Stimulated activated naive CD4-positive, alpha-beta T cell (primary cell): ENCODE measurements at places on chromosomes 12 and 14.

DNA sequence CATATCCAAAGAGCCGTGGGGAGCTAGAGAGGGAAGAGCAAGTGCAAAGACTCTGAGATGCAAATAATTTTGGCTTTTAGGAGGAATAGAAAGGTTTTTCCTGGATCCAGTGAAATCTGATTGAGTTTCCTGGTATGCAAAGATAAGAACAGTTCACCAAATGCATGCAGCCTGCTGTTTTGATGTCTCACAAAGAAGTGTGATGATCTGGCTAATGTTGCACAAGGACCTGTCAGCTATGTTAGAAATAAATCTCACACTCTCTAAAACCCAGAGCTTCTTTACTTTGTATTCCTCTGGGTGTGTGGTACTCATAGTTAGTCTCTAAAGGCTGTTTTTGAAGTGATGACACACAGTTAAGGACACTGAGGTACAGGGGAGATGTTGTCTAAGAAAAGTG lies 321.4 kb downstream of the AACS start:
- no peak for DNase-seq

- no peak for DNase-seq
These were observed 1136.8 kb downstream of the AACS start for GRCh38 chr12:126201981-126202537.

DNA sequence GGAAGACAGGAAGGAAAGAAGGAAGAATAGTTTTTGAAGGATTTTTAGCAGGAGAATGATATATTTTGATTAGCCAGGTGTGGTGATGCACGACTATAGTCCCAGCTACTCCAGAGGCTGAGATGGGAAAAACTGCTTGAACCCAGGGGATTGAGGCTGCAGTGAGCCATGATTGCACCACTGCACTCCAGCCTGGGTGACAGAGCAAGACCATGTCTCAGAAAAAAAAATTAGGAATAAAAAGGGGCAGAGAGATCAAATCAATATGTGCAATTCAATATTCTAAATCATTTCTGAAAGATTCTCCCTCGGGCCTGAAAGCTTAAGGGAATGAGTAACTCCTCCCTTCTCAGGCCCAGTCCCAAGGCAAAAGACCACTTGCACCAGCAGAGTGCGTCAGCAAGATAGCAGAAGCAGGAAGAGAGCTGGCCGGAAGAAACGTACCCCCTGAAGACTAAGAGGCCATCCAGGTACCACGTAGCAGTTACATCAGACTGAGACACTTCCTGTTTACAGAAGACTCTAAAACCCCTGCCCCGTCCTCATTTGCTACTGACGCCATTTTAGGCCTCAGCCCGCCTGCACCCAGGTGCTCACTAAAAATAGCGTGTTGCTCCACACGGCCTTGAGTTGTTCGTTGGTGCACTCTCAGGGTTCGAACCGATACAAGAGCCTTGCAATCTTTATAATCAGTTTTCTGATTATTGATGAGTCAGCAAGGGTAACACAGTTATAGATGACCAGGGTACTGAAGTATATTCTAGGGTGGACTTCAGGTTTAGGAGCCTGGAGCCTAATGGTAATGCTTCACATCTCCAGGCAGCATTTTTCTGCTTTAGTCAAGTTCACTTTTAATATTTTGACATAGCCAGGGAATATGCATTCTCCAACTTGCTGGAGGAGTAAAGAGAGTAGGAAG lies 57.7 kb upstream of the CSRP2 start:
- DNase-seq, result no peak

- no peak for DNase-seq
These were observed 8.6 kb downstream of the RAN start for GRCh38 chr12:130880411-130880885.

- DNase-seq, result no peak
These were observed 56.0 kb downstream of the FOS start for GRCh38 chr14:75334549-75335051.

GRCh38 chr12:116870306-116870705 lies 10.9 kb downstream of the HRK start:
- DNase-seq, result no peak
